Umbilical cord (tissue), 2 donors: ENCODE measurements at places on chromosomes 11 and 22. TPM values are rescaled to one million over a fixed set of nuclear protein-coding genes. Genes with fewer than 3 reads are reported as not detected.

PTS gene
- total RNA-seq: 60.7 TPM

- DNase-seq: no peak
Observed at GRCh38 chr11:73750228-73750627, 10.6 kb downstream of the RAB6A start.

DNA sequence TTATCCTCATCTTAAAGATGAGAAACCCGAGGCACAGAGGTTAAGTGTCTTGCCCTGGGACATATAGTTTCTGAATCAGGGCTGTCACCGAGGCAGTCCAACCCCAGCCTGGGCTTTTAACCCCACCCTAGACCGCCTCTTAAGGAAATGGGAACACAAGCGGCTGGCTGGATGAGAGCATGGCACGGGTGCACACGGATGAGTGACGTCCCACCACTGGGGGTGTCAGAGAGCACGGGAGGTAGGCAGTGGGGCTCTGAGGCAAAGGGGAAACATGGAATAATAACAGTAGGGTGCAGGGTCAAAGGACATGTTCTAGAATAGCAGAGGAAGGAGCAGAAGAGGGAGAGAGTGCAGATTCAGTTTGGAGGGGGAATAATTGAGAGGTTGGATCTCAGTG is 22.3 kb downstream of the PPFIBP2 start:
- no peak for DNase-seq

DNA sequence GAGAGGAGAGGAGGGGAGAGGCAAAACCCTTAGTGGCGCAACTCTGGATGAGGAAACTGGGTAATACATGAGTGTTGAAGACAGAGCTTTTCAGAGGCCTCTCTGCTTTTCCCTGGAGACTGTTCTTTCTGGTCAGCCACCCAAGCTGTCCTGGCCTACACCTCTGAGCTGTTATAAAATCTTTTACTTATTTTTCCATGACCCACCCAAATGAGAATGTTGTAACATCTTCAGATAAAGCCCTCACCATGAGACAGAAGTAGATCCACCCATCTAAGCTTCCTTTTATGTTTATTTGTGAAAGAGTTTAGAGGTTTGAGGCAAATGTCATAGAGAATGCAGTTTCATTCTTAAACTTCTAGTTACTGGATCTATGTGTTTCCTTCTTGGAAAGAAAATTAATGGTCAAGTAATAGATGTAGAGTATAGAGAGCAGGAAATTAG is 20.3 kb upstream of the APLP2 start:
- DNase-seq: peak; percentile 84

DNA sequence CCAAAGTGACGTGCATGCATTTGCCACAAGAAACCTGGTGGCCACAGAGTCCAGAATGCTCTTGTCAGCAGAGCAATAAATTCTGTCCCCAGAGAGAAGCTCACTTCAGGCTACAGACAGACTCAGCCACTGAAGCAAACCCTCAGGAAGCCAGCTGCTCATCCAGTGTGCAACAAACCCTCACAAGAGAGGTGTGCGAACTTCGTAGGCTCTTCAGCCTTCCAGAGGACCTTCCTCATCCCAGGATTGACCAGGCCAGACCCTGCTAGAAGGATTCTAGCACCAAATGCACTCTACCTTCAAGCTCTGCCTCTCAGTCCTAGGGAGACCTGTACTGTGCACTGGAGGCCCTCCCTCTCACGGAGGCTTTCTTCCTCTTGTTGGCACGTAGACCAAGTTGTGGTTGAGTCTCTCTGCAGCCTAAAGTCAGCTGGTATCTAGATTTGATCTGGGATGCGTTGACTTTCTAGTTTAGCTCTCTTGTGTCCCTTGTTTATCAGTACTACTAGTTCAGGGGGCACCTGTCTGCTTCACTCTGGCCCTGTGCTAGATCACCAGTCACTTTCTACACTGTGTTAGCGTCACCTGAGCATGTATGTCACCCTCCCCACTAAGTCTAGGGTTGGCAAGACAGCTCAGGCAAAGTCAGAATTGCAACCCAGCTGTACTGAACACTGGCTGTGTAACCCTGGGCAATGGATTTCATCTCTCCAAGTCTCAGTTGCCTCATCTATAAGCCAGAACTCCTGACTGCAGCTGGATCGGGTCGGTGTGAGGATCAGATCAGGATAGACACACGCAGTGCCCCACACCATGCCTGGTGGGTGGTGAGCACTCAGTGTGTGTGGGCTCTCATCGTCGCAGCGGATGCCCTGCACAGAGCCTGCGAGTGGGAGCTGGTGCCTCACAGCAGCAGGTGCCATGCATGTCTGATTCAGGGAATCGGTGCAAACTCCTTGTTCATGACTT is 22.1 kb upstream of the TMPRSS13 start:
- no peak for DNase-seq

DNA sequence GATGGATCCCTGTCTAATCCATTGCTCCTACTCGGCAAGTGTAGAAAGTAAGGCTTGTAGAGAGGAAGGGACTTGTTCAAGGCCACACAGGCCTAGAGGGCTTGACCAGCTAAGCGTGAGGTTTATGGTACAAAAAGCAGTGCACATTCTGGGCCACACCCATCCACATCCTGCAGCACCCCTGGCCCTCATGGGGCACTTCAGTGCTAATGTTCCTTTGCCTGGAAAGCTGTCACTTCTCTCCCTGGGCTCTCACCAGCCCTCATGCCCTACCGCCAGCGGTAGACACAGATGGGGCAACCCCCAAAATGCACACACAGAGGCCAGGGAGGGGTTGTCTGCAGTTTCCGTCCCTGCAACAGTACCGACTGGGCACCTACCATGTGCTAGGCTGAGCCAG is 7.1 kb upstream of the MGAT3 start:
- no peak for DNase-seq
